ENCODE measurements at places on chromosomes 4 and X. TPM values are rescaled to one million over a fixed set of nuclear protein-coding genes. Genes with fewer than 3 reads are reported as not detected.

The TADA2B gene
- 19.1 TPM for total RNA-seq

The SLC49A3 gene
- total RNA-seq = 0.34 TPM

The CCKAR gene
- total RNA-seq = not detected

The TCEAL6 gene
- total RNA-seq = not detected

The PROM1 gene
- total RNA-seq = 0.34 TPM

The POU4F2 gene
- not detected for total RNA-seq

The FRG2 gene
- not detected for total RNA-seq

The TCEAL5 gene
- total RNA-seq = not detected

The CXorf49B gene
- not detected for total RNA-seq

The MAPK10 gene
- 7.9 TPM for total RNA-seq

The NKX1-1 gene
- not detected for total RNA-seq
